RWPE2 (cell line): ENCODE measurements at places on chromosomes 6 and 20.

DNA sequence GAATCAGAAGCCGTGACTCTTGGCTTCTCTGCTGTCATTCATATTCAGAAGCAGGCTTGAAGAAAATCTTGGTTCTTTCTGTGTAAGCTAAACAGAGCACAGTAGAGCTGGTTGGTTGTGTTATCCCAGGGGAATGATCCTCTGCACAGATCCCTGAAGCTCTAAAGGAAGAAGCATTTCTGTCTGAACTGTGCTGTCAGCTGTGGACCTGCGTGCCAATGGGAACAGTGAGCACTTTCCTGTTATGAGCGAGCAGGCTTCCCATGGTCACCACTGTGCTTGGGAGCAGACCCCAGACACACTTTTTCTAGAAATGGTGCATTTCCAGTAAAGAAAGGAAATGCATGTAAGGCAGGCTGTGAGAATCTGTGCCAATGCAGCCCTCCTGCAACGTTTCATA, 490.2 kb downstream of the EPM2A start:
- DNase-seq = no peak

- DNase-seq = no peak
Observed at GRCh38 chr20:57683881-57684807, 25.7 kb downstream of the PMEPA1 start.

GRCh38 chr20:14838663-14839628, 501.5 kb upstream of the FLRT3 start:
- no peak for DNase-seq

DNA sequence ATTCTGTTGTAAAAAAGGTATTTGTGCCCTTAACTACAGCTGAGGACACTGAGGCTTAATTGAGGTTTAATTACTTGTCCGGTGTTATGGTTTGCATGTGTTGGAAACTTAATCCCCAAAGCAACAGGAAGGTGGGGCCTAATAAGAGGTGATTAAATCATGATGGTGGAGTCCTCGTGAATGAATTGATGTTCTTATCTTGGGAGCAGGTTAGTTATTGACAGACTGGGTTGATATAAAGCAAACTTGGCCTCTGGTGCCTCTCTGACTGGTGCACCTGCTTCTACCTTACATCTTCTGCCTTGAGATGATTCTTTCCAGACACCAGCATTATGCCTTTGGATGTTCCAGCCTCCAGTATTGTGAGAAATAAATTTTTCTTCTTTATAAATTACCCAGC, 306.5 kb upstream of the HS3ST5 start:
- no peak for DNase-seq

GRCh38 chr6:51626391-51626790, 461.0 kb downstream of the PKHD1 start:
- DNase-seq = no peak

DNA sequence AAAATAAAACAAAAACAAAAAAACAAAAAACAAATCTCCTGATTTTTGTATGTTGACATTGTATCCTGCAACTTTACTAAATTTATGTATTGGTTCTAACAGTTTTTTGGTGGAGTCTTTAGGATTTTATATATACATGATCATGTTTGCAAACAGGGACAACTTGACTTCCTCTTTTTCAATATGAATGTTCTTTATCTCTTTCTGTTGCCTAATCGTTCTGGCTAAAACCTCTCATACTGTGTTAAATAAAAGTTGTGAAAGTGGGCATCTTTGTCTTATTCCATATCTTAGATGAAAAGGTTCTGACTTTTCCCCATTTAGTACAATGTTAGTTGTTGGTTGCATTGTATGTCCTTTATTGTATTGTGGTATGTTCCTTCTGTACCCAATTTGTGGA, 261.7 kb upstream of the NOX3 start:
- DNase-seq = no peak

GRCh38 chr20:4601630-4602296, 119.9 kb upstream of the PRND start:
- DNase-seq = peak; percentile 91

GRCh38 chr20:43161716-43162115, 28.0 kb downstream of the PTPRT start:
- no peak for DNase-seq

GRCh38 chr6:53481323-53481722, 63.6 kb downstream of the GCLC start:
- DNase-seq = no peak

DNA sequence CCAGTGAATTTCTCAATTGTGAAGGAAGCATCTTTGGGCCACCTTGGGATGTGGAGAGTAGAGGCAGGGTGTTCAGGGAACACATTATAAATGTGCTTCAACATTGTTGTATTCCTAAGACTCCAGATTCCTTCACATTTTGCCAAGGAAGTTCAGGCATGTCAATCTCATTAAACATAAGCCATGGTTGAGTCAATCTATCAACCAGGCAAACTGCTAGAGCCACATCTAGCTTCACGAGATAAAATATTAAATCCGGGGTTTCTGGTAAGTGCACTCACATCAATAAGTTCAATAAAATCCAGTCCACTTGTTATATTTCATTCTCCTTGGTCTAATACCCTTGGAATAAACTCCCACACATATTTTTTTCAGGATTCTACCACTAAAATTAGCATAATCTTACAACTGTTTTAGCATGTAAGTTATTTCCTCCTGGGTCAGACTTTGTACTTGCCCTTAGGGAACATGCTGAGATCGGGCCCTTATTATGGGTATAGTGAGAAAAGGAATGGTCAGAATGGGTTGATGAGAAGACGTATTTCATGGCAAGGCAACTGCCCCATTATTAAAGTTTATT, 93.6 kb downstream of the ADTRP start:
- DNase-seq = no peak

DNA sequence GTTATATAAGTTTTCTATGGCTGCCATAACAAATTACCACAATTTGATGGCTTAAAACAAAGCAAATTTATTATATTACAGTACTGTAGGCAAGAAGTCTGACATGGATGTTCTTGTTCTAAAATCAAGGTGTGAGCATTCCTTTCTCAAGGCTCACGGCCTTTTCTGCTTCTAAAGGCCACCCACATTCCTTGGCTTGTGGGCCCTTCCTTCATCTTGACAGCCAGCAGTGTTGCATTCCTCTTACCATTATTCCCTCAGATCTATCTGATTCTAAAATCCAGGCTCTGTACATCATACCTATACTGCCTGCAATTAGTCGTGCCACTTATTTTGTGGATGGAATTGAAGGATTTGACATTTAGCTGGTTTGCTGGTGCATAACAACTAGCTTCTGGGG, 3.6 kb downstream of the CNBD2 start:
- DNase-seq = no peak

- DNase-seq = no peak
Observed at GRCh38 chr20:48411245-48411644, 416.6 kb downstream of the PREX1 start.

- no peak for DNase-seq
Observed at GRCh38 chr20:9145142-9145541, 76.3 kb downstream of the PLCB4 start.

- DNase-seq = no peak
Observed at GRCh38 chr6:88761237-88762031, 202.0 kb downstream of the RNGTT start.

- DNase-seq = no peak
Observed at GRCh38 chr6:81772741-81773140, 20.3 kb upstream of the TENT5A start.

DNA sequence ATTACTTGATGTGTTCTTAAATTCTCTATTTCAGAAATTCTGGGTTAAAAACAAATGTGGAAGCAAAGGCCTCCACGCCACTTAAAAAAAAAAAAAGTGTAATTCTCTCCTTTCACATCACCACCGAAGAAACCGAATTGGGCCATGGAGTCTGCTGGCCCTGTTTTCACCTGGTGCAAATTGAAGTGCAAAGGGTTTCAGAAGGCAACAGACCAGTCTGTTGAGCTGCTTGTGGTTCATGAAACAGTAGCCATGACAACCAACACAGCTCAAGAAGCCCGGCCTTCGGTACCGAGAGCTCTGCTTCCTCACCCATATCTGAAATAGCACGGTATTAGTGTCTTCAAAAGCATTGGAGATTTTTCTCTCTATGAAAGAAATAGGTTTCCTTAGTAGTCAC, 63.1 kb downstream of the GMPR start:
- no peak for DNase-seq

GRCh38 chr6:87900160-87900698, 147.4 kb upstream of the SPACA1 start:
- no peak for DNase-seq

DNA sequence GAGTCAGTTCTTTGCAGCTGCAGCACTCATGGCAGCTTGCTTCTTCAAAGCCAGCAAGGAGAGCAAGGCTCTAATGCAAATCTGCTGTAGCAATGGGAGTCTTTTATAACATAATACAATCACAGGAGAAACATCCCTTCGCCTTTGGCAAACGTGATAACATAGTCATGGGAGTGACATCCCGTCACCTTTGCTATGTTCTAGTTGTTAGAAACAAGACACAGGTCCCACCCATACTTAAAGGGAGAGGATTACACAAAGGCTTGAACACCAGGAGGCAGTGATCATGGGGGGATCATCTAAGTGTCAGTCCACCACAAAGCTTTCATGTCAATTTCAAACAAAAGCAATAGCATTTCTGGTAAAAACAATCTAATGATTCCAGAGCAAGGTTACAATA, 40.1 kb upstream of the PHACTR2 start:
- no peak for DNase-seq

GRCh38 chr6:30750379-30750668, 6.0 kb upstream of the IER3 start:
- no peak for DNase-seq

- no peak for DNase-seq
Observed at GRCh38 chr6:3669916-3670315, 81.6 kb downstream of the PXDC1 start.

GRCh38 chr6:13615792-13616120, 621 bp downstream of the NOL7 start:
- DNase-seq = no peak

- DNase-seq = no peak
Observed at GRCh38 chr6:26032340-26033084, 54.7 kb upstream of the HFE start.

DNA sequence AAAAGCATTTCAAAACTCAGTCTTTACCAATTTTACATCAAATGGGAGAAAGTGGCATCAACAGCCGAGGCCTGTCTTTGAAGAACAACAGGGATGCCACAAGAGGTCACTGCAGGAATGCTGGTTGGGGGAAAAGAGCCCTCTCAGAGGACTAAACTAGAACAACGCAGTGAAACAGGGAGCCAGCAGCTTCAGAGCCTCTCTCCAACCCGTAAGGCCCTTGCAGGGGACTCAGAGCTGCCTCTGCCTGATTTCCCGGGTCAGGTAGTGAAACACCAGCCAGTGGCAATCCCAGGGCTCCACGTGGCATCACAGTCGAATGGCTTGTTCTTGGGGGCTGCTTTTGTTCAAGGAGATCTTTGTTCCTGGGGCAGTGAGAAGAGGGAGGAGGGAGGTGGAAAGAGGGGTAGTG, 55.0 kb upstream of the KCNK16 start:
- no peak for DNase-seq

DNA sequence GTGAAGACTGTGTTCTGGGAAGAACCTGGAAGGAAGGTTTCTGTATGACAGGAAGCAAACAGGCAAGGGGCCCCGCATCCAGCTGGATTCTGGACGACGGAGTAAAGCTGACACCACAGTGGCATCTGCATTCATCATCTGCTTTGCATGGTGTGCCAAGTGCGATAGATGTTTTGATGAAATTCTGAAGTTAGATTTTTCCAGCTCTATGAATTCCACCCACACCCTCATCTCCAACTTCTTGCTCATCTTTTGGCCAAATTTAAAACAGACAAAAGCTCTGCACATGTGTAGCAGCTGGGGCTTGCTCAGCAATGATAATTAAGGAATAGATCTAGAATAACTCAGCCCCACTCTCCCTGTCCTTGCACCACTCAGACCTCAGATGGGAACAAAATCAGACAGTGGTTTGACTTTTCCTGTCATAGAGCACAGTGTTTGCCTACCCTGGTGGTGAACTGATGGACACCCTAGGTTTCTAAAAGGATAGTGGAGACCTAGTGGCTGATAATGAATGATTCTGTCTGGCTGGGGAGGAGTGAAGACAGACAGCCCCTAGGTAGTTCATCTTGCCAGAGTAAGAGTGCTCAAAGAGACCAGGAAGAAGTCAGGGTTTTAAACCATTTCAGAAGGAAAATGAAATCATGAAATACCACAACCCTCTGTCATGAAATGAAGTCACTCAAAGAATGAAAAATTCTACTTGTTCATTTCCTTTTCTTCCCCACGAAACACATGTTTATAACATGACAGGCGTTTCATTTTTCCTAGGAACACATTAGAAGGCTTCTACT, 85.8 kb downstream of the BCAS1 start:
- no peak for DNase-seq

- no peak for DNase-seq
Observed at GRCh38 chr6:129691709-129692108, 18.3 kb downstream of the ARHGAP18 start.

- DNase-seq = no peak
Observed at GRCh38 chr6:136576821-136577220, 26.6 kb upstream of the MAP7 start.

DNA sequence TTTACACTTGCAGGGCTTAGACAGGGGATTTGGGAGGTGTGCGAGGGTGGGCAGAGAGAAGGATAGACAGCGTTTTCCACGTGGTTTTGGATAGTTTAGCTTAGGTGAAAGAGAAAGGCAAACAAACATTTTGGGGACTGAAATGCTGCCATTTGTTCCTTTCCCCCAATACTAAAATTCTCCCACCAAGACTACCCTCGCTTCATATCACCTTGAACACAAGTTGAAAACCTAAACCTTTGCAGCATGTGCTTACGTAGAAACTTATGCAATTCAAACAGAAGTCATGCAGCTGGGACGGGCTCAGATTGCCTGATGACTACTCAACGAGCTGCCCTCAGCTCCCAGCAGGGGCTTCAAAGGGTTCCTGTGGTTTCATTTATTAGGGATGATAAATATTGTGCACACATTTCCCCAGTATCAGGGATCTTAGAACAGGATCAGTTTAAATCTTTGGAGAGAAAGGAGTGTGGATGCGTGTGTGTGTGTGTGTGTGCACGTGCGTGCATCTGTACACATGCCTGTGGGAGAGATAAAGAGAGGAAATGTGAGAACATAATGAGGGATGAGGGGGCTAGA, 77.3 kb downstream of the SLC22A23 start:
- DNase-seq = no peak

- DNase-seq = no peak
Observed at GRCh38 chr6:81614292-81614691, 138.2 kb downstream of the TENT5A start.

- DNase-seq = no peak
Observed at GRCh38 chr6:414447-414846, 22.9 kb downstream of the IRF4 start.

- DNase-seq = no peak
Observed at GRCh38 chr6:2848851-2849250, 7.2 kb upstream of the SERPINB1 start.

DNA sequence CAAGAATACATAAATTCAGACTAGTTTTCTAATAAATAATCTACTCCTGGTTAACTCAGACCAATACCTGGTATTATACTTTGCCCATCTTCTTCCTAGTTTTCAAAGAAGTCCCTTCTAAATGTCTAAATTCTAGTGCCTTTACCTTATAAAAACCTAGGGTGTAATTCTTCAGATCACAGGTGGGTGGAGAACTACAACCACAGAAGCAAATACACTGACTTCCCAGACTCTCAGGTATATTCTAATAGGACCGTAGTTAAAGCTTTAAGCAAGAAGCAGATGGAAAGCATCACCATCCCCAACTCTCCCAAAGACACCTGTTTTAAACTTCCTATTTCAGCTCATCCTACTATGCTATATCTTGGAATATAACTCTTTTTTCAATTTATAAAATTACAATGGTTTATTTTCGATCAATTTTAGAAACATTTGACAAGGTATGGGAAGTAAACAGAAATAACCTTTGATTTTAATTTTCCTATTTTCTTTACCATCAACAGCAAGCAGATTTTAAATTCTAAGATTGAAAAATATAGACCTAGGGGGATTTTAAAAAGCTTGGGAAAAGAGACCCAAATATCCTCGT, 15.8 kb downstream of the MAN1A1 start:
- DNase-seq = no peak
